ENCODE measurements at places on chromosomes 7 and 10. TPM values are rescaled to one million over a fixed set of nuclear protein-coding genes. Genes with fewer than 3 reads are reported as not detected.

- DNase-seq: no peak
Measured at GRCh38 chr7:155580367-155580766, 34.0 kb upstream of the CNPY1 start.

GRCh38 chr10:6643962-6644361 is 63.9 kb upstream of the PRKCQ start:
- no peak for DNase-seq

The LAMB1 gene
- 130 TPM for total RNA-seq

GRCh38 chr7:1447551-1448244 is 11.6 kb downstream of the MICALL2 start:
- no peak for DNase-seq

DNA sequence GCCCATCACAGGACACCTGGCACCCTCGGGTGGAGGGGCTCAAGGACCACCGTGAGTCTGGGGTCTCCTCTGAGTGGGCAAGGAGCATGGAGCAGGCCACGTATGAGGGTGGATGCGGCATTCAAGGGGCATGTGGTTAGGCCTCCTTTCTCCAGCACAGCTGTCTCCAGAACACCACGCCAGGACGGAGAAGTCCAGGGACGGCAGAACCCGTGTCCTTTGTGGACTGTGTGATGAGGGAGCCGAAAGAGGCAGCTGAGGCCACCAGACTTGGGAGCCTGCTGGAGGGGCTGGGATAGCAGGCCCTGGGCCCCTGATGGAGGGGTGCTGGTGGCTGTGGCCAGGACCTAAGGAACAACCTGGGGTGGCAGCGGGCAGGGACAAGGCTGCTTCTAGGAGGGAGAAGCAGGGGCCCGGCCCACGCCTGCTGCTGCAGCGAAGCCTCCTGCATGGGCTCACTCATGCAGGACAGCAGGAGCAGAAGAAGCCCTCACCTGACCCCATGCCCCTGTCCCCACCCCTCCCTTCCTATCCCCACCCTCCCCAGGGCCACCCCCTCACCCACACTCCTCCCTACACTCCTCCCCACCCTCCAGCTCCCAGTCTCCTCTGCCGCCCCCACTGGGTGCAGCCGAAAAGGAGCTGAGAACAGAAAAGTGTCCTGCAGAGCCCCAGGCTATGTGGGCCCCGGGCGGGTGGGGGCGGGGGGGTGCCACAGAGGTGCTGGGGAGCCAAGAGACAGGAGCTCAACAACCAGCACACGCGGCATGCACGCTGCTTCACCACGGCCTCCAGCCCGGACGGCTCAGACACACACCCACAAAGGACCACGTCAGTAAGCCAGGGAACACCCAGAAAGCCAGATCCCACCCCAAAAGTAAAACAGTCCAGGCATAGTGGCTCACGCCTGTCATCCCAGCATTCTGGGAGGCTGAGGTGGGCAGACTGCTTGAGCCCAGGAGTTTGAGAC is 29.7 kb downstream of the ZFAND2A start:
- no peak for DNase-seq

DNA sequence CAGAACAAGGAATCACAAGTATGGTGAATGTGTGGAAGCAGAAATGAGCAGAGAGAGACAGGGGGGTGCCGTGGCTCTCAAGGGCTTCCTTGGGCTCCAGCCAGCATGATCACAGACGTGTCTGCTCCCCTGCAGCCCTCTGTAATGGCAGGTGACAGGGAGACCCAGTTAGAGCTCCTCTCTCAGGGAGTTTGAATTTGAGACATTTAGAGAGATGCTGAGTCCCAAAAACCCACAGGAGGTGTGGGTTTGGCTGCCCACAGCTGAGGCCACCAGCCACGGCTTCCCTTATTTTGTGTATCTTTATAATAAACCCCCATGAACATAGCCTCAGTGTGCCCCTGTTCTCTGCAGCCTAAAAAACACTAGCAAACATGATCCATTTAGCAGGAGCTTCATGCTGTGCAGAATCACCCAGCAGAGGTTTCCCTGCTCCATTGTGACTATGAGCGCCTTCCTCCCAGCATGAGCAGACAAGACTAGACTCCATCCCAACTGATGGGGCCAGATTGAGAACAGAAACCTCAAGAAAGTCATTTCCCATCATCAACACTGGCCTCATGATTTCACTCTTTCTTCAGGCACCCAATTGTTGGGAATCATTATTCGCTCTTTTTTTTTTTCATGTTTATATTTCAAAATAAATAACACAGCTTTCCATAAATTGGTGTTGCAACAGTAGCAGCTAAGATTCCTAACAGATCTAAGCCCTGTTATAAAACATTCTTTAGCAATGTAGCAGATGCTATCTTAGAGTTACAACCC is 13.4 kb downstream of the NOD1 start:
- DNase-seq: no peak

The UCN3 gene
- 1.0 TPM for total RNA-seq

DNA sequence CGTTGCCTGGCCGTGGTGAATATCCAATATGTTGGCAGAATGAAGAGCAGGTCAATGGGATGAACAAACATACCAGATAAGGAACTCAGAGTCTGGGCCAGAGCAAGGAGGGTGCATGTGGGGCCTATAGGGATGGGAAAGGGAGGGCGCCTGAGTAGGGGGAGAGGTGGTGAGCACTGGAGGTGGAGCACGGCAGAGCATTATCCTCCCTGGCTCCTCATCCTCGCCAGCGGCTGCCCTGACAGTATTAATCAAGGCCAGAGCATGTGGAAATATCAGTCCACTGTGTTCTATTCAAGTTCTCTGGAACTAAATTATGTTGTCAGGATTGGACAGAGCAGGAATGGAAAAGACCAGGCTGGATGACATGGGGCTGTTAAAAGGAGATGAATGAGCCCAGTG is 254.8 kb upstream of the ZMIZ1 start:
- DNase-seq: no peak

DNA sequence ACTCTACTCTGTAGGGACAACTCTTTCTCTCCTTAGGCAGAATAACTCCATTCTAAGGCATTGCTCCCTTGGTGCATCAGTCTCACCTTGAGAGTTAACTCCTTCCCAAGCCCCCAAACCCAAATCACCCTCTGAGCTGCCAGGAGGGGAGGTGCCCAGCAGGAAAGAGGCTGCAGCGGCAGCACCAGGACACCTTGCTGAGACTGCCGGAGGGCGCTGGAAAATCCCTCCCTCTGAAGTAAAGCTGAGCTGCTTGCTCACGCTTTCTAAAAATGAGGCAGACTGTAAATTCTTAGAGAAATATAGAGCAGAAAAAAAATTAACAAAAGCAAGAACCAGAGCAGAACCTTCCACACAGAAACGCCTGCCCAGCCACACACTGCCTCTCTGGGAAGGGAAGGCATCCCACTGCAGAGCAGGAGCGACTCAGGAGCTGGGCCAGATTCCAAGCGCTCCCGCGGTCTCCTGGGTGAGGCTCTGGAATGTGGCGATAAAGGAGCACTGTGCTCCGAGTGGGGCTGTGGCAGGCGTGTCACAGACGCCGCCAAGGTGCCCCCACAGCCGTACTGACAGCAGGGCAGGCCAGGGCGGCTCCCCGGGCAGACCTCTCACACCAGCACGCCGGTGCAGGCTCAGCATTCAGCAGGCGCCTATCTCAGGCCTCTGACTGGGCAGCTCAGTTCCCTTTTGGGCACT is 202.1 kb downstream of the TNS3 start:
- peak; percentile 85 for DNase-seq

DNA sequence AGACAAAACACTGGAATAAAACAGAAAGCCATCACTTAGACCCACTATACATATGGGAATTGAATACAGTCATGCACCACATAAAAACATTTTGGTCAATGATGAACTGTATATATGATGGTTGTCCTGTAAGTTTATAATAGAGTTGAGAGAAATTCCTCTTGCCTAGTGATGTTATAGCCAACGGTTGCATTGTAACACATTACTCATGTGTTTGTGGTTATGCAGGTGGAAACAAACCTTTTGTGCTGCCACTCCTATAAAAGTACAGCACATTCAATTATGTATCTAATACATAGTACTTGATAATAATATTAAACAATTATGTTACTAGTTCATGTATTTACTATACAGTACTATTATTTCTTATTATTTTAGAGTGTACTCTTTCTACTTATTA is 381.2 kb upstream of the MBL2 start:
- DNase-seq: no peak

DNA sequence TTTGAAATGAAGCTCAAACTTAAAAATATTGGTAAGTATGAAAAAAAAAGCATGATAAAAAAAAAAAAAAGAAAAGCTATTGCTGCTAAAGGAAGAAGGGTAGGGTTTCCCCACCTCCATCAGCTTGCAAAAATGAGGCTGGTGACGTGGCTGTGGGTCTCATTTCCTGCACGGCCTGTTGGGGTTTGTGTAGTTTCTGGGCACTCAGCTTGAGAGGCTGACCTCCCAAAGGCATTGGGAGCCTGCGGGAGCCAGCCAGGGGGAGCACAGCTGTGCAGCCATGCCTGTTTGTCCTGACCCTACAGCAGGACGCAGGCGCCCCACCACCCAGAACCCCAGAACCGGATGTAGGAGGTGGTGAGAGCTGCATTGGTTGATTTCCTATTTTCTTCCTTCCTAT is 48.8 kb upstream of the CARD11 start:
- DNase-seq: no peak

The SLC13A1 gene
- total RNA-seq: under 0.01 TPM

DNA sequence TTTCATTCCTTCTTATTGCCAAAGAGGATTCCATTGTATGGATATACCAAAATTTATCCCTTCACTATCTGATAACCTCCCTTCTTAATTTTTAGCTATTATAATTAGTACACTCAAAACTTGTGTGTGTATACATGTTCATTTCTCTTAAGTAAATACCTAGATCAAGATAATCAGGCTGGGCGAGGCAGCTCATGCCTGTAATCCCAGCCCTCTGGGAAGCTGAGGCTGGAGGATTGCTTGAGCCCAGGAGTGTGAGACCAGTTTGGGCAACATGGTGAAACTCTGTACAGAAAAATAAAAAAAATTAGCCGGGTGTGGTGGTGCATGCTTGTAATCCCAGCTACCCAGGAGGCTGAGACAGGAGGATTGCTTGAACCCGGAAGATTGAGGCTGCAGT is 15.8 kb upstream of the ACHE start:
- DNase-seq: no peak

The NUB1 gene
- total RNA-seq: 36.8 TPM

DNA sequence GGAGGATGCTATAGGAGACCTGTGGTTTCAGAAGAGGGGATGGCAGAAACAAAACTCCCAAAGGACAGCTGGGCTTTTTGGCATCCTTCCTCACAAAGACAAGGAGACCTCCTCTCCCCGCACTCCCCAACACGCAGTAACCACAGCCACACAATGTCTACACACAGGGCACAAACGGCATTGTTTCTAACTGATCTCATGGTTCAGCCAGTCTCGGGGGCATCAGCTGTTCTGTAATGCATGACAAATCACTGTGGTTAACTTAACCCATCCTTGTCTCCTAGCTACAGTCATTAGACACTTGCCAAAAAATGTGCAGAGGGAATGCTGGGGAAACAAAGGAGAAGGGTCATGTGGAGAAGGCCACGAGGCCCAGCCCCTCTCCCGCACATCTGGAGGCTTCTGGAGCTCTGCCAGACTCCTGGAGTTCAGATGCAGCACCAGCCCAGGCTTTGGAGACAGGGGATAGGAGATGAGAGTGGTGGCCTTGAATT is 7.6 kb upstream of the ADAMTS14 start:
- no peak for DNase-seq

DNA sequence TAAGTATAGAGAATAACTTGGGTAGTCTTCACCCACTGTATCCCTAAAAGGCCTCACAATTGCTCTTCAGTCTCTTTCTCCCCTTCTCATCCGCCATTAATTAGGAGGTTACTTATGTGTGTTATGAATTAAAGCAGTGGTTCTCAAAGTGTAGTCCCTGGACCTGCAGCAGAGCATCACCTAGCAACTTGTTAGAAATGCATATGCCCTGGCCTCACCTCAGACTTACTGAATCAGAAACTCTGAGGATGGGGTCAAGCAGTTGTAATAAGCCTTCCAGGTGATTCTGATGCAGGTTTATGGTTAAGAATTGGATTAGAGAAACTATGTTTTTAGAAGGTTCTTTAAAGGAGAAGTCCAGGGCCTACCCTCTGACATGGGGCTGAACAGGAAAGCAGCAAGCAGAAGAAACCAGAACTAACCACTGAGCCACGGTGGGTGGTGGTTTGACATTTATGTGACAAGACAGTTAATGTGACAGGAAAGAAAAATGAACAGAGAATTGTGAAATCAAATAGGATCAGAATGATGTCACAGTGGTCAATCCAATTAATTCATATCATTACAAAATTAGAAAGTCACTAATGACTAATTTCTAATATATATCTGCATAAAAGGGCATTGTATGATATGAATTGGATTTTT is 37.6 kb downstream of the ENTPD1 start:
- DNase-seq: peak; percentile 66

GRCh38 chr10:60172363-60172990 is 217.2 kb downstream of the ANK3 start:
- no peak for DNase-seq

GRCh38 chr7:51289623-51290303 is 26.8 kb downstream of the COBL start:
- DNase-seq: no peak

DNA sequence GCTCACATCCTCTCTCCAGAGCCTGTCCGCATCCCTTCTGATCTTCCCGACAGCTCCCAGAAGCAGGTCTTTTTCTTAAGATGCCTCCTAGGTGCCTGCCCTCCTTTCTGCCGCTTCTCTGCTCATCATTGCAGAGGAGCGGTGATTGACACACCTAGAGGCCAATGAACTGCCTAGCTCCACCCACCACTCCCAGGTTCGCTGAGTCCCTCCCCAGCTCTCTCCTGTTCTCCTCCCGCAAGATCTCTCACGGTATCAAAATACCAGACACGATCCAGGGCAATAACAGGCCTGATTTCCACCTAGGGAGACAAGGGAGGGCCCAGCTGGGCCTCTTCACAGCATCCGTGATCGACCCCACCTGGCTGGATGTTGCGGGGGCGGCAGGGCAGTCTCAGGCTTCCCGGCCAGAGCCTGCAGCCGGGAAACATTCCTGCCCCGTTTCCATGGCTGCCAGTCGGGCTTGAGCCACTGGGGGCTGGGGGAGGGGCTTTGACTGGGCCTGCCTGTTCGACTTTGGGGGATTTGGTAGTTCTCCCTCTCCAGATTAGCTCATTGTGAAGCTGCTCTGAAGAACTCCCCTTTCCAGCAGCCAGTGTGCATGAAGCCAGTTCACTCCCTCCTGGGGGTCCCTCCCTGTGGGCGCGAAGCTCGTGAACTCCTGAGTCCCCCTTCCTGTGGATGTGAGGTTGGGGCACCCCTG is 373.5 kb downstream of the RPS24 start:
- peak; percentile 88 for DNase-seq

GRCh38 chr10:68180490-68180889 is 51.4 kb downstream of the ATOH7 start:
- DNase-seq: no peak

DNA sequence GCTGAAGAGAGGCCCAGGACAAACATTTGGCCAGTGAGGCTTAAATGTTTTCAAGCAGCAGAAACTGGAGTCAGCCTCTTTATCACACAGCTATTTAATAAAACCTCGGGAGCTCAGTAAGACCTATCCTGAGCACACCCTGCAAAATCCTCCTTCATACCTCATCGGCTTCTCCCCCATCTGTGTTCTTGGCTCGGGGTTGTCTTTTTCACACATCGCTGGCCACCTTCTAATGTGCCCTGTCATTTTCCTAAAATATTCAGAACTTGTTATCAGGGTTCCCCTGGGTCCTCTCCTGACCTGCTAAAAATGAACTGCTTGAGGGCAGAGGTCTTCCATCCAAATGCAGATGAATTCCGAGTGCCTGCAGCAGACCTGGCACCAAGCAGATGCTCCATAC is 310.3 kb upstream of the AKR1E2 start:
- DNase-seq: no peak

GRCh38 chr10:45440511-45441062 is 66.6 kb downstream of the ALOX5 start:
- DNase-seq: no peak

The ADAM22 gene
- total RNA-seq: 3.6 TPM

The ZNF138 gene
- total RNA-seq: 10.4 TPM
